Pulmonary artery endothelial cell (primary cell): ENCODE measurements at places on chromosomes 5 and 9.

DNA sequence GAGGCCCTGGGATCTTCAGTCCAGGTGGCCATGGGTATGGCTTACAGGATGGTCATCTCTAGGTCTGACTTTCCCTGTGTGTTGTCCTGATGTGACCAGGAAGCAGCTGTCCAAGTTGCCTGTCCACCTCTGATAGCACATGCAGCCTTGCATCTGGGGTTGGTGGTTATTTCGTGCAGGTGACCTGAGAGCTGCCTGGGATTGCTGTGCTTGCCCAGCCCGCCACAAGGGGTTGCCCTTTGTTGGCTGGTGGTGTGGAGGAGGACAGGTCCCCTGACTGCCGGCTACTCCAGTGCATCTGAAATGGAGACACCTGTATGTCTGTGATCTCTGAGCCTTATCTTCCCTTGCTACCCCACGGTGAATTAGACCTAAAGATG lies 212.6 kb downstream of the ARHGAP26 start:
- DNase-seq = no peak

GRCh38 chr5:142749321-142749720 lies 20.9 kb upstream of the ARHGAP26 start:
- no peak for DNase-seq

GRCh38 chr5:5676218-5676617 lies 253.7 kb downstream of the ICE1 start:
- DNase-seq = no peak

DNA sequence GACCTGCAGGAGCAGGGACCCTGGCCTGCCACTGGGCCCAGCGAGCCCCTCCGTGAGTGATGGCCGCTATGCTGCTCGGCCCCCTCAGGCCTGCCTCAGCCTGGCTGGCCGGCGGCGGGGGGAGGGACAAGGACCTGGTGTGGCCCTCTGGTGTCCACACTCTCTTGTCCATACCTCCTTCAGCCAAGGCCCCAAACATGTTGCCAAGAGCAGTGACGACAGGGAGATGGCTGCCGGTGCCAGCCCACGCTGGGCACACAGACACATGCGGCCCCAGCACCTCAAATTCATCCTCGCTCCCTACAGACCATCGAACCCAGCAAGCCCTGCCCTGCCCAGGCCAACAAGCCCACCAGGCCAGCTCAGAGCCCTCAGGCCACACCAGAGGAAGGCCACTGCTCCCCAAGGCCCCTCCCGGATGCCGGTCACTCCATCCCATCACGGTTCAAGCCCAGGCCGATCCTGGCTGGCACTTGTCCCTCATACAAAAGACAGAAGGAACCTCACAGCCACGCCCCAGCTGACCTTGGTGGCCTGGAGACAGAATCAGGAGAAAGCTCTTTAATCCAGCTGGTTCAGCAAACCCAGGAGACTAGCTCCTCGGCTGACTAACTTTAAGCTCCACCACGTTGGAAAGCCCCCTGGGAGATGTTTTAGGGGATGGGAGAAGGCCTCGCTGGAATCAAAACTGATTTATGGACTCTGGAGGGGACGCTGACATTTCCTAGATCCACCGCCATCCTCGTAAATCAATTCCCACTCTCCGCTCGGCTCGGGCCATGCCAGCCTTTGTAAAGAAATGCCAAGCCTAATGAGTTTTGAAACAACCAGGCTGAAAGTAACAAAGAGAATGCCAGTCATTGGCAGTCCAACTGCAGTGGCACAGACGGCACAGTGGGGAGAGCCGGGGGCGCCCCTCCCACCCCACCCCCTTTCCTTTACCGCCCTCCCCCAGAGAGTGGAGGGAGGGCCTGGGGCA lies 84.9 kb downstream of the VAV2 start:
- no peak for DNase-seq

- DNase-seq = no peak
Measured at GRCh38 chr9:36938617-36939016, 95.5 kb downstream of the PAX5 start.

DNA sequence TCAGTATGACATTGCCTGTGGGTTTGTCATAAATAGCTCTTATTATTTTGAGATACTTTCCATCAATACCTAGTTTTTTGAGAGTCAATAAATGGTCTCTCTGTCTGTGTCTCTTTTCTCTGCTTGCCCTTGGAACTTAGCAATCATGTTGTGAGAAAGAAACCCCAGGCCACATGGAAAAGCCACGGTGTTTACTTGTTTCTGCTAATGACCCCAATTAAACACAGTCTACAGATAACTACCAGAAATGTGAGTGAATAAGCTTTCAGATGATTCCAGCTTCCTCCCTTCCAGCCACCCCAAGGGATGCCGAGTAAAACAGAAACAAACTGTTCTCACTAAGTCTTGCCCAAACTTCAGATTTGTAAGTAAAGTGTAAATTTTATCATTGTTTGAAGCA lies 584.9 kb downstream of the MAT2B start:
- DNase-seq = no peak

DNA sequence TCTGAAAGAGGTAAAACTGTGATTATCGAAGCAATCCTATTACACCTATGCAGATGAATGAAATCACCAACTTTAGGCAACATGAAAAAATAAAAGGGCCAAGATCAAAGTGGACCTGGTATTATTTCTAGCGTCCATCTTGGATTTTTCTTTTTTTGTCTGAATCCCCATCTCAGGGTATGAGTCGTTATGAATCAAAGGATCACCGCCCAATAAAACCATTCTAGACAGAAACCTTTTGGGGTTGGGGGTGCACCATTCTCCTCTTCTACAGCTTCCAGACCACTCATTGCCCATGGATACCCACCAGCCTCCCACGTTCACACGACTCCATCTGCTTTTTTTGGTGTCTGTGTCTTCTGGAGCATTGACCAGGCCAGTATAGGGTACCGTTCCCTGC lies 33.4 kb downstream of the MAP1B start:
- DNase-seq = no peak

- DNase-seq = peak; percentile 73
Measured at GRCh38 chr5:131996210-131997025, 15.0 kb downstream of the ACSL6 start.

DNA sequence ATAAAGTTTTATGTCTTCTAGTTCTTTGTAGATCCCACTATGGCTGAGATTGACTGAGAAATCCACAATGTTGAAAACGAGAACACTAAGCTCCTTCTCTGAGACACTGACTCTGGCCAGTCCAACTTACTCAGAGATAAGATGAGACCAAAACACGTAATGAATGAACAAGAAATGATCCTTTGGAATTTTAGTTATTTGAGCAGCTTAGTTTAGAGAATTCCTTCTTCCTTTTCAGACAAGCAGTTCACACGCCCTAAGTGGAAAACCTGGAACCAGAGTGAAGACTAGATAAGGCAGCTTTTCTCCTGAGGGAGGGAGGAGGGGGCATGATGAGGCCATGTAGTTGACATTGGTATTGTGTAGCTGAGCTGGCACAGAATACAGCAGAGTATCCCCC lies 139.6 kb downstream of the GABRB2 start:
- DNase-seq = no peak

GRCh38 chr9:98342098-98342819 lies 86.8 kb upstream of the TBC1D2 start:
- DNase-seq = no peak

DNA sequence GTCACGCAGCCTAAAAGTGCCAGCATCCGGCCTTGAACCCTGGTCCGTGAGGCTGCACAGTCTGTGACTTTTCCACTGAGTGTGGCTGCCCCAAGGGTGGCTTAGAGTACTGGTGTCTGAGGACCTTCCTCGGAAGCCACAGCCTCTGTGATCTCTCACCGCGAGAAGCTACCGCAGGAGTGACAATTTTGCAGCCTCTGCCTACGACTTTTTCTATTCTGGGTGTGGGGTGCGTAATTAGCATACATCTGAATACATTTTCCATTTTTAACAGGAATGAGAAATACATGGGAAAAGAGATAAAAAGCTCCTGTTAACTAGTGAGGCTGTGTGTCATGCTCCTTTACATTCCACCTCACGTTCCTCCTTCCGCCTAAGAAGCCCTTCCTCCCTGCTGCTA lies 48.3 kb upstream of the HRH2 start:
- no peak for DNase-seq

DNA sequence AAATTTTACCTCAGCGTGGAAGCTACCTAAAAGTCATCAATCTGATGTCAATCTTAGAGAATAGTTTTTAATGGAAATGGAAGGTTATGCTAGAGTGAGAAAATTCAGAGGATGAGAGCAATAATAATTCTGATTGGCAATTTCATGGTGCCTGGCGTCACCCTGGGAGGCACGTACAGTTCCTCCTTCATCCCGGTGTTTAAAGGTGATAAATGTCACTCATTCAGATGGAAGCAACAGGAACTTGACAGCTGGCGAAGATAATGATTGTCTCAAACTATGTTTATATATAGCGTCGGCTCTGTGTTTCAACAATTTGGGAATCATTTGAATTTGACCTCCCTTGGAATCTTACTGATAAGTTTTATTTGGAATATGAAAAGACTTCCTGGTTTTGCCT lies 108.4 kb downstream of the MED10 start:
- no peak for DNase-seq

DNA sequence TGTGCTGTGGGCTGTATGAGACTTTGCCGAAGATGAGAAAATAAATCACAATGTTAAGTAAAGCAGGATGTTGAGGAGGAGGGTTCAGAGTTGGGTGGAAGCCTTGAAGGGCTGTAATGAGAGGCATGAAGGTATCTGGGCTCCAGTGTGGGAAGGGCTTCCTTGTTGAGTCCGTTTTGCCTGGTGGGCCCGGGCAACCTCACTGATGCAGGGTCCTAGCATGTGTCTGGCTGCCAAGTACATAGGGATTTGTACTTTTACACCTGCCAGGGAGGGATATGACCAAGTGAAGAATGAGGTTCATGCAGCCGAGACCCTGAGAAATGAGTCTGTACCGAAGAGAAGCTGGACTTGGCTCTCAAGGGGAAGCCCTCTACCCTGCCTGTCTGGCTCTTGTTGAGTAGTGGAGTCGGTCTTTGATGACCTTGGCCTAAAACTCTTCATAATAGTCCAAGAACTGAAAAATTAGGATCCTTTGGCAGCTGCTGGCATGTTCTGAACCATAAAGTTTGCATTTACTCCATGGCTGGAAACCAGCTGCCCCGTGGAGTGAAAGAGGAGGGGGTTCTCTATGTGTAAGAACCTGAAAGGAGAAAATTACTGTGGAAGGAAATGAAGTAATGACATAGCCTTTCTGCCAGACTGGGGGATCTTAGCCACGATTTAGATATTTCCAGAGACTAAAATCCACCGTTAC lies 59.0 kb upstream of the DPYSL3 start:
- no peak for DNase-seq

GRCh38 chr5:10703676-10704075 lies 57.4 kb downstream of the DAP start:
- no peak for DNase-seq

DNA sequence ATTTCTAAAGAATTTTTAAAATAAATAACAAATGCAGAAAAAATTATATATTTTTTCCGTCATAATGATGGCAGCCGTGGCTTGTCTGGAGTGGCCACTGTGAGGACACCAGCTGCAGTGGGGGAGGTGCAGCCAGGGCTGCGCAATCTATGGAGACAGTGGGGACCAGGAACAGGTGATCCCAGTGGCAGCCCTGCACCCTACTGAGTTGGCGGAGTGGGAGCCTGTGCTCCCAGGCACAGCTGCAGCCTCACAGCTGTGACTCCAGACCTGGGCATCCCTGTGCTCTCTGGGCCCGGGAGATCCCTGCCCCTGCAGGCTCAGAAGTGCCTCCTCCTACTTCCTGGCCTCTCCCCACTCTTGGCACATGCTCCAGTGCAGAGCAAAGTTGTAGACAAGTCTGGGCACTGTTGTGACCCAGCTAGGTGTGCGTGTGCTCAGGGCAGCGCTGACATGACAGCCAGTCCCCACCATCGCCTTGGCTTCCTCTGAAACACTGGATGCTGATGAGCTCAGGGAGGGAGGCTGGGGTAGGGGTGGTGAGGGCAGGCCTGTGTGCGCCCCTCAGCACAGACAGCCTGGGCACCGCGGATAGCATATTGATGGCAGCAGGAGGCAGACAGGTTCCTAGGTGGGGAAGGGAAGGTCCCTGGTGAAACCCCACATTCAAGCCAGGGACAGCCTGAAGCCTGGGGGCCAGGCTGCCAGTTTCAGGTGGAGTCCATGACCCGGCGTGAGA lies 96.0 kb upstream of the PRR16 start:
- DNase-seq = no peak

DNA sequence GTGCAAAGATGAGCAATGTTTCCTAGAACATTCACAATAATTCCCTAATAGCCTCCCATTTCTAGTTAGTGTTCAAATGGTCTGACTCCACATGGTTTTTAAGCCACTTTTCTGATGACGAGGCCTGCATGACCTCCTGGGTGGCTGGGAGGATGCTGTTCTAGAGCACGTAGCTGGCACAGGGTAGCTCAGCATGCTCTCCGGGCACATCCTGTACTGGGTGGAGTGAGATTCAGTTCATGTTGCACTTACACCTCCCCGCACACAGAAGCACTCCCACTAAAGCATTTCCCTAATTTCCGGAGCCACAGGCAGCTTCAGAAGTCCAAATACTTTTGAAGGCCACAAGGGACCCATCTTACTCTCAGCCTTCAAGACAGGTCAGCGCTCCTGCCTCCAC lies 159.8 kb upstream of the LHFPL2 start:
- DNase-seq = no peak

- DNase-seq = no peak
Measured at GRCh38 chr9:23707249-23707648, 118.8 kb downstream of the ELAVL2 start.

DNA sequence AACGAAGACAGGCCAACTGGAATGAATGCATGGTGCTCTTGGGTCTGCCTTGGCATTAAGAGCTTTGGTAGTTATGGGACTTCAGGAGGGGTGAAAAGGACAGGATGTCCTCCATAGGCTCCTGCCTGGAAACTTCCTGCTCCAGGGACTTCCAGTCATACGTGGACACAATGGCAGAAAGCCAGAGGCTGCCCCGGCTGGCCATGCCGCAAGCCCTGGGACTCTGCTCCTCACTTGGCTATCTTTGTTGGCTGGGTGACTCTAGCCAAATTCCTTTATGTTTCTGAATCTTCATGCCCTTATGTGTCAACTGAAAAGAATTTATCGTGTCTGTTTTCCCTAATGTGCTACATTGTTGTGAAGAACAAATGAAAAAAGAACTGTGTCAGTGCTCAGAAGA lies 136.9 kb downstream of the SIL1 start:
- peak; percentile 5 for DNase-seq

DNA sequence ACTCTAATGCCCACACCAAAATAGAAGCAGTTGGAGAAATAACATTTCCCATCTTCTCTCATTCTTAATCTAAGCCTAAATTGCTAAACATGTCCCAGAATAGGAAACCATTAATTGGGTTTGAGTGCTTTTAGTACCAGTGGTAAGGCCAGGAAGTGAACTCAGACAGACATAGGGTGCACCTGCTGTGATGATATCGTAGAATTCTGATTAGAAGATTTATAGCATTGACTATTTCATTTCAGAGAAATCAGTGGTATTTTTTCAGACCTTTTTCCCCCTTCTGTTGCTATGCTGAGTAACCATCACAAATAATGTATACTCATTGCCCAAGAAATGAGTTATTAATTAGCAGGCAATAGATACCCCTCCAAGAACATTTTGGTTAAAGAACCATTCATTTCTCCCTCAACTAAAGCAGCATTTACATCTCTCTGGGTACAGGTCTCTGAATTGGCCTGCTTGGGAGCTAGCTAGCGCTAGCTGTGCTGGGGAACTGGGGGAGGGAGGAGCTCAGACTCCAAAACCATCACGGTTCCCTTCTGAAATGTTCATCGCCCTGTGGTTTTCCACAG lies 7.3 kb downstream of the GLRX start:
- DNase-seq = no peak
